NCI-H1048 (cell line): ENCODE measurements at places on chromosomes 1 and 21.

DNA sequence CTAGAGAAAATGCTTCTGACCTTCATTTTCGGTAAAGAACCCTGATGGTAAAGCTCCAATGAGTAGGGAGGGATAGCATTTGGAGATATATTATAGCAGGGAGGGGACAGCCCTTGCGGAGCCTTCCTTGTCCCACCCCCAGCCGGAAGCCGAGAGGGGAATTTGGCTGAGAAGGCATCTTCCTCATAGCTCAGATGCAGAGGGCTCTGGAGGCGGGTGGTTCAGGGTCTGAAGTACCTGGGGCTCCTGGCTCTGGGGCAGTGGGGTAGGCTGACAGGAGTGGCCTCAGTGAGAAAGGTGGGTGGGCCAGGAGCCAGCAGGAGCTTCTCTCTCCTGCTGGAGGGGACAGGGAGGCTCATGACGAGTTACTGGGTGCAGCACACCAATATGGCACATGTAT lies 88.0 kb upstream of the IFFO2 start:
- DNase-seq: no peak

- DNase-seq: no peak
Observed at GRCh38 chr21:45128613-45129188, 54.3 kb downstream of the ADARB1 start.

GRCh38 chr1:6624710-6625583 lies at the start of gene THAP3:
THAP3 (plus strand) TSS chr1:6624868; CDS start chr1:6625219, 351 bp downstream.
- peak; percentile 59 for DNase-seq

GRCh38 chr1:235105051-235106043 lies 23.3 kb downstream of the TOMM20 start:
- DNase-seq: no peak

DNA sequence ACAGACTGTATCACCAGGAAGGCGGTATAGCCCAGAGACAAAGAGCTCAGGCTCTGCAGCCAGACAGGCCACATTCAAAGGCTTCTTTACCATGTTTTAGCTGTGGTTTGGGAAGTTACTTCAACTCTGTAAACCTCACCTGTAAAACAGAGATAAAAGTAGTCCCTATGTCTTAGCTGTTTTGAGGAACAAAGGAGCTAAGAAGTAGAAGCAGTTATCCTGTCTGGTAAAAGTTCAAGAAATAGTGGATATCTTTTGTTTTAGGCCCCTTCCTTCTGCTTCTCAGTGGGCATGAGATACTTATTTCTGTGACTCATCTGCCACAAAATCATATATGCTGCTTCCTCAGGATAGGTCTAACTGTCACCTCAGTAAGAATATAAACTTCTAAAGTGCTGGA lies 6.5 kb downstream of the CD34 start:
- DNase-seq: no peak

DNA sequence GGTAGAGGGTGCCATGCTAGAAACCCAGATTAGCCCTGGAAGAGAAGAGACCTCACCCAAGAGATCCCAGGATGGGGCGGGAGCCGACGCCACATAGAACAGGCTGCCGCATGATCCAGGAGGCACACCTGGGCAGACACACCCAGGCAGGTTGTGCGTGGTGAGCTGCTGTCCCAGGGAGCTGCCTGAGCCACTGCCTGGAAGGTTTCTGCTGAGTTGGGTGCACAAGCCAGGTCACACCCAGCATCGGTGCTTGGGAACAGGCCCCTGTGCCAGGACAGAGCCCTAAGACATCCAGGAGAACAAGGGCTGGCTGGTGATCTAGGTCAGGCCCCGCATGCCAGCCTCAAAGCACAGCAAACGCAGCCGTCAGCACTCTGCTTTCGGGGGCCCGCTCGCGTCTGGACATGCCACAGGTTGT lies 40.2 kb downstream of the CTNNBIP1 start:
- DNase-seq: no peak

- no peak for DNase-seq
Observed at GRCh38 chr1:174000371-174000770, 21.8 kb downstream of the RC3H1 start.

DNA sequence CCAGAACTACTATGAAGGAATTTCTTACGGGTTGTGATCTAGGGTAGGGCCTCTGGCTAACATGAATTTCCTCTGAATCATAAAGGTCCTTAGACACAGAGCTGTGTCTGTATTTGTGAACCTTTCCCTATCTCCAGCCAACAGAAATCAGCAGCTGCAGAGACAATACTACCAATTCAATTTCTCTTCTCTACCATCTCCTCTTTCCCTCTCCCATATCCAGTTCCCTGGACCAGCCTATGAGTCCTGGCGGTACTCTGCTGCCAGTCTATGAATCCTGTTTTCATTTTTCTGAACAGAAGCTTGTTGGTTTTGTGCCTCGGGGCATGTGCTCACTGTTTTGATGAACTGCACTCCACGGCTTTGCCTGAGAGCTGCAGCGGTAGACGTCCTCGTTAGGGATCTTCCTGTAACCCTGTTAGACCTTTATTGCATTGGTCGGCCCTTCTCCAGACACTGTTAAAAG lies 458.0 kb upstream of the VAMP3 start:
- no peak for DNase-seq

GRCh38 chr1:11357276-11357675 lies 84.3 kb downstream of the UBIAD1 start:
- DNase-seq: no peak

DNA sequence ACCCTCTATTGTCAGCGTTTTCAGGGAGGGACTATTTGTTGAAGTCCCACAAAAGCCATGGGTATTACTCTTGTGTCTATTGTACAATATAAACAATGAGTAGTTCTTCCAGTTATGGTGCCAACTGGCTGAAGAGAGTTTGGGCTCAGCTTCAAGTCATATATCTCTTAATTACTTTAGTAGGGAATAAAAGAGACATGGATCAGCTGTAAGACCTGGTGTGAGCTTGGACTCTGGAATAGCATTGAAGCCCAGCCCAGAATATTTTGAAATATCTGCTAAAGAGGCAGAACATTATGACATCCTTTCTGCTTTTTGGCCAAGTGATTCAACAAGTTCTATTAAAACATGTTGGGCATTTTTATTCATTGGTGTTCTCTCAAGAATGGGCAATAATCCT lies 224.9 kb downstream of the BACH1 start:
- DNase-seq: no peak

GRCh38 chr1:26775666-26776065 lies 12.1 kb upstream of the PIGV start:
- DNase-seq: no peak

- no peak for DNase-seq
Observed at GRCh38 chr1:183810756-183811544, 6.0 kb downstream of the RGL1 start.

- no peak for DNase-seq
Observed at GRCh38 chr1:6731905-6732304, 30.3 kb upstream of the DNAJC11 start.
